Erythroblast (primary cell): ENCODE measurements at places on chromosomes 7 and 10.
A peak's percentile ranks its signal among the peaks of the same experiment; 100 is the strongest.

- no peak for DNase-seq
Observed at GRCh38 chr10:60384708-60385398, 4.8 kb downstream of the ANK3 start.

GRCh38 chr7:121163699-121164098, 165.1 kb upstream of the WNT16 start:
- no peak for DNase-seq

DNA sequence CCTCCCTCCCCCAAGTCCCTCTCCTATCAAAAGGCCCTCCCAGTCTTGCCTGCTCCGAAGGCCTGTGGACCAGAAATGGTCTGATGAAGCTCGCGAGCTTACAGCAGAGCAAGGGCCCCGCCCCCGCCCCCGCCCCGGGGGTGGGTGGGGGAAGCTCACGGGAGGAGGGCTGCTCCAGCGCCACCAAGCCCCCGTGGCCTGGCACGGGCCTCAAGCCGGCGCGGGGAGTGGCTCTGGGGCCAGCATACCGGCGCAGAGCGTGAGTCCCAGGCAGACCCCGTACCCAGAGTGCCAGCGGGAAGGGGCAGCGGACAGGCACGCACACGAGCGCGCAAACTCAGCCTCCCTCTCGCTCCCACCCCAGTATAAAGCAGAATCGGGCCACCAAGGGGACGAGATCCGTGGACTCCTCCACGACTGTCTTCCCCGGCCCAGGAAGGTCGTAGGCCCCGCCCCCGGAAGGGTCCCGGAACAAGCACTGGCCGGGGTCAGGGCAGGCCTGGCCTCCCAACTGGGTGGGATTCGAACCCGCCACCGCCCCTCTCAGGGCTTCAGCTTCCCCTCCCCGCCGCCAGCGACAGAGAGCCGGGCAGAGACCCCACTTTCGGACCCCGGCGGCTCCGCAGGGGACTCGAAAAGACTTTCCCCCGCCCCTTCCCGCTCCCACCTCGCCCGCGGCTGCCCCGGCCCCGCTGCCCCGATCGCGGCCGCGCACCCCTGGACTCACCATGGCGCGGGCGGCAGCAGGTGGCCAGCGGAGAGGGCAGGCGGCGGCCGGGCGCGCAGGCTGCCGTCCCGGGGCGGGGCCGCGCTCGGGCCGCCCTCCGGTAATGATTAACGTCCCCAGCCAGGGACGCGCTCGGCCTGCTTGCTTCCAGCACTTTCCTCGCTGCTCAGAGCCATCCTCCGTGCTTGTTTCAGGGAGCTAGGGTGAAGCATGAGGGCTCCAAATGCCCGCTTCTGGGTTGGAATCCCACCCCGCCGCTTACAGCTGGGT, at the start of gene PCBD1:
Gene PCBD1 (minus strand): TSS at position 762 of the 997 bp plus-strand sequence. CDS start 32 bp downstream, at position 730.
- DNase-seq: peak; percentile 55

- no peak for DNase-seq
Observed at GRCh38 chr7:151320263-151320845, 21.3 kb upstream of the NUB1 start.

GRCh38 chr10:63929831-63930467, 408.7 kb downstream of the REEP3 start:
- DNase-seq: no peak

DNA sequence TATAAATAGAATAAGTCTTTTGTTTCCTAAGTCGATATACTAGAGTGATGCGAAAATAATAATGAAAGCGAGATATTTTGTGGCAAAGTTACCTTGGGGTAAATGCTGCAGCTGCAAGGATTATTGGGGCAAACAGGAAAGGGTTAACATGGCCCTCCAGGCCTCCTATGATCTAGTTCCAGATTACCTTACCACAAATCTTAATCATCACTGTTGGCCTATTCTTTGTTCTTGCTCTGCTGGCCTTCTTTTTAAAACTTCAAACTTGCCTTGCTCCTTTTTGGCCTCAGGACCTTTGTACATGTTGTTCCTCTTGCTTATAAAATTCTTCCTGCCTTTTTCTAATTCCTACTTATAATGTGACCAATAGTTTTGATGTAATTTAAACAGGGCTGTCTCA, 81.5 kb downstream of the SEMA3C start:
- no peak for DNase-seq

DNA sequence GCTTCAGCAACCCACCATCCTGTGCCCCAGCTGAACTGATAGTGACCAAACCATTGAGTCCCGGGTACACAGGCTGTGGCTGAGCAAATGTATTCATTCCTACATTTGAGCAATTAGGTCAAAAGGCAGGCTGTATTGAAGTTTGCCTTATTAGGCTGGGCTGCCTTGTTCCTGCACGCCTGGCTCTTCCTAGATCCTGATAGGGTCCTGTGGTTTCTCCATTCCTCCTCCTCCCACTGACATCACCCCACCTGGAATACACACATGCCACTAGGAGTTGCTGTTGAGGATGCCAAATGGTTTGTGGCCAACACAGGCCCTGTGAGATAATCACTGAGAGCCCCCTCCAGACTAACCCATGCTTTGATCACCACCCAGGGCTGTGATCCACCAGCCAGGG, 66.4 kb upstream of the FGFR2 start:
- no peak for DNase-seq

DNA sequence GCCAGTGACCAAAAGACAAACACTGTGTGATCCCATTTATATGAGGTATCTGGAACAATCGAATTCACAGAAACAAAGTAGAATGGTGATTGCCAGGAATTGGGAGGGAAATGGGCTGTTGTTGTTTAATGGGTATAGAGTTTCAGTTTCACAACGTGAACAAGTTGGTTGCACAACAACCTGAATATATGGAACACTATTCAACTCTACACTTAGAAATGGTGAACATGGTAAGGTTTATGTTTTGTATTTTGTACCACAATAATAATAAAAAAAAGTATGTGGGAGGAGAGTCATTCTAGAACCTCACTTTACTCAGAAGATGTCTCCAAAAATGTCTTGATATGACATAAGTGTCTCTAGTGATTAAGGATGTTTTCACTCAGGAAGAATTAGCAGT, 85.2 kb upstream of the SGCE start:
- DNase-seq: no peak

DNA sequence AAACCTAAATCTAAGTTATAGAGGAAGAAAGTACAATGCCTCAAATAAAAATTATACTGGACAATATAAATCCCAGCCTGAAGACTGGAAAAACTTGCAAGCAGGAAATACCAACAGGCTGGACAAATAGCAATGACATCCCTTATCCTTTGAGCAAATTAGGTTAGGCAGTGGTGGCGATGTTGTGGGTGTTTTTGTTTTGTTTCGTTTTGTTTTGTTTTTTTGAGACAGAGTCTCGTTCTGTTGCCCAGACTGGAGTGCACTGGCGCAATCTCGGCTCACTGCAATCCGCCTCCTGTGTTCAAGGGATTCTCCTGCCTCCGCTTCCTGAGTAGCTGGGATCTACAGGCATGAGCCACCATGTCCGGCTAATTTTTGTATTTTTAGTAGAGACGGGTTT, 57.3 kb upstream of the TES start:
- no peak for DNase-seq

DNA sequence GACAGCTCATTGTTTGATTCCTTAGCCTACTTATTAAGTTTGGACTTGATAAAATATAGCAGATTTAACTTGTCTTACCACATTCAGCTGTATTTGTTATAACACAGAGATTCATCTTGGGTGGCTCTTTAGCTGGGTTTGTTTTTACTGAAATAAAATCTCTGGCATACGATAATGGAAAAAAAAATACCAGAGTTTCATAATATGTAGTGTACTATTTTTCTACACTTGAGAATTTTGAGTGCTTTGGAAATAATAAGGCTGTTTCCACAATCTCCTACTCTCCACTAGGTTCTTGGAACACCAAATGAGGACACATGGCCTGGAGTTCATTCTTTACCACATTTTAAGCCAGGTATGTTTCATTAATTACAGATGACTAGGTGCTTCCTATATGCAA, 218.6 kb upstream of the FZD1 start:
- DNase-seq: no peak

DNA sequence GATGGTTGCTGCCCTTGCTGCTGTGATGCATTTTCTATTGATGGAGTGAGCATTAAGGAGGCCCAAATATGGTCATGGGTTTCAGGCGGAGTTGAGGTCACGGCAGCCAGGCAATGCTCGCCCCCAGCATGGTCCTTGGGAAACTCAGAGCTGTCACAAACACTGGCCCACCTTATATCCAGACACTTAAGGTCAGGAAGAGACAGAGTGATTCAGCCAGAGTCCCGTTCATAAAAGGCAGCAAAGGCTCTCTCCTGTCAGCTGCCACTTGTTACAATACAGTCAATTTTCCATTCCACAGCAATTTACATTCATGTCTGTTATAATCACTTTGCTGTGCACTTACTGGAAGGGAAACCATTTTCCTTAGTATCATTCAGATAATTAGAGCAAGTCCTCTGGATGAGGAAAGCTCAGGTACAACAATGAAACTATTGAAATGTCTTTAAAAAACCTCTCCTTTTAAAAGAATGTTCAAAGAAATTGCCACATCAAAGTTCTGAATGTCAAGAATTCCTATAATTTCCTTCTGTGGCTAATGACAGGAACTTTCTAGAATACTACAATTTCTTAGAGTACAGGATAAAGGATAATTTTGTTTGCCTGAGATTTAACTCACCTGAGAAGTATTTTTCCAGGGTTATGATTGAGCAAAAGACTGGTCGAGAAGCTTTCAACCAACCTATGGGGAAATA, 14.8 kb upstream of the ANKRD1 start:
- DNase-seq: no peak

DNA sequence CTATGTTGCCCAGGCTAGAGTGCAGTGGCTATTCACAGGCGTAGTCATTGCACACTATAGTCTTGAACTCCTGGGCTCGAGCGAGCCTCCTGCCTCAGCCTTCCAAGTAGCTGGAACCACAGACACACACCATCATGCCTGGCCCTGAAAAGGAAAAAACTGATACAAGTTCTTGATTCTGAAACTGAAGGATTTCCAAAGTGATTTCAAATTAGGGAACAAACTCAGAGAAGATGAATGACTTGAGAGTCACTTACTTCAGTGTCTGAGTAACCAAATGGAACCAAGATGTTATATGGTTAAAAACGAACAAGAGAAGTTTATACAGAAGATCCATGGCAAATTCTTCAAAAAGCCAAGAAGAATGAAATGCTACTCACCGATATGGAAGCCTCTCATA, 14.4 kb downstream of the CWF19L1 start:
- DNase-seq: no peak

DNA sequence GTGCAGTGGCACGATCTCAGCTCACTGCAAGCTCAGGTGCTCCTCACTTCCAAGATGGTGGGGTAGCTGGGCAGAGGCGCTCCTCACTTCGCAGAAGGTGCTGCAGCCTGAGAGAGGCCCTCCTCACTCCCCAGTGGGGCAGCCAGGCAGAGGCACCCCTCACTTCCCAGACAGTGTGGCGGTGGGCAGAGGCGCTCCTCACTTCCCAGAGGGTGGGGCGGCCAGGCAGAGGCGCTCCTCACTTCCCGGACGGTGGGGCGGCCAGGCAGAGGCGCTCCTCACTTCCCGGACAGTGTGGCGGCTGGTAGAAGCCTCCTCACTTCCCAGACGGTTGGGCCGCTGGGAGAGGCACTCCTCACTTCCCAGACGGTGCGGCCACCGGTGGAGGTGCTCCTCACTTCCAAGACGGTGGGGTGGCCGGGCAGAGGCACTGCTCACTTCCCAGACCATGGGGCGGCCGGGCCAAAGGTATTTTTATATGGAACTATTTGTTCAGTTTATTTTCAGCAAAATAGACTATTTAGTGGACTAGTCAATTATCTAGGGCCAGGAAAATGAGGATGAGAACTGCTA, 57.7 kb upstream of the PPP1R9A start:
- no peak for DNase-seq

DNA sequence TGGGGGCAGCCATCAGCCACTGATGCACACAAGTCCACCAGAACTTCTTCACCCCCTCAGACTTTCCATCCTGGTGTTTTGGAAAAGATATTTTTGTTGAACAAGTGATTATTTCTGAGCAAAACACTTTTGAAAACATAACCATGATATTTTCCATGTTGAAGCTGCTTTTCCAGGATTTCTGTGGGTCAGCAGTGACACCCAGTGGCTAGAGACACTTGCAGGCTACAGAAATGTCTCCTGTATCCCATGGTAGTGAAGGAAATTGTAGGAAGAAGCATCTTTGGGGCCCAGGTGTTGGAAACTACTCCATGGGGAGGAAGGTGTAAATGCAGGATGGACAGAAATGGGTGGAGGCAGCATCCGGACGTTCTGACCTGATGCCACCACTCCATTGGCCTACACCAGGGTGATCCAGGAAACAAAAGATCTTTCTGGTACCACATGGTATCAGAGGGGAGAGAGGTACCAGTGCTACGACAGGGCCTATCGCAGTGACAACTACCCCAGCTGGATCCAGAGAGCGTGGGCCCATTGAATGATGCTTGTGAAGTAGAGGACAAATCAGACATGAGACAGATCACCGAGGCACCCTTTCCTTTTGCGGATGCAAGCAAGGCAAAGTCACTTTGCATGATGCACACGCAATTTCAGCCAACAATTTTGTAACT, 111.7 kb upstream of the COBL start:
- DNase-seq: peak; percentile 14

GRCh38 chr7:128105228-128106022, 74.2 kb upstream of the LRRC4 start:
- DNase-seq: no peak

DNA sequence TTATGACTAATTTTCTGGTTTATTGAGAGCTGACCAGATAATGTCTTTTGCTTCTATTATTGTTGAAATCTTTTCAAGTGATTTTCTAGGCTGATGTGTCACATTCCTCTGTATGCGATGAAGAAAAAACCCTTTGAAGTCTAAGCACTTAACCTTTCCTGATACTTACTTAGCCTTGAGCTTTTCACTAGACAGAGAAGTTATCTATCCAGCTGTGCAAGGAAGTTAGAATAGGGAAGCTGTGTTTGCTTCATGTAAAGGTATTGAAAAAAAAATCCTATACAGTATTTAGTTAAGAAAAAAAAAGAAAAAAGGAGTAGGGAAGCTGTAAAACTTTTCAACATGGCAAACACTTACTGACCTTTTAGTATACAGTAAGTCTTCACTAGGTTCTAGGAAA, 117.6 kb upstream of the DNAJB12 start:
- no peak for DNase-seq

DNA sequence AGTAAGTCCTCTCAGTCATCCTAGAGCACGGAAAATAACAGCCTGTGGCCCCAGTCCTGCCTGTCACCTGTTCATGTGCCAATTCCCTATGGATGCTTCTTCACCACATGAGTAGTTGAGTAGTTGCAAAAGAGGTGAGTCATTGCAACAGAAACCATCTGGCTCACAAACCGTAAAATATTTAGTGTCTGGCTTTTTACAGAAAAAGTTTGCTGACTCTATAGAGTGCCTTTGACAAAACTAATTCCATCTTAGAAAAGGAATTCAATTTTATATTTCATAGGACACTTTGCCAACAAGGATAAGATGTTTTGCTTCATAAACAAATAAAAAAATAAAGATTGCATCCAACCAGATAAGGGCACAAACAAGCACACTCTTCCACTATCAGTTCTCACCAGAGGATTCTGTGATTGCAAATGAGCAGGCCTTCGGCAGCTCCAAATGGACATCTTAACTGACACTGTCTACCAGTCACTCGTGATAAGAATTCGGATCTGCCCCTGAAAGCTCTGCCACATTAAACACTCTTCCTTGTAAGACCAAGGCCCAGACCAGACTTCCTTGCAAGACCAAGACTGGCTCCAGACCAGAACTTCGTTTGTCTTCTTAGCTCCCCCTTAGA, 242.7 kb upstream of the SEMA3C start:
- peak; percentile 83 for DNase-seq

GRCh38 chr7:79078273-79078672, 375.2 kb downstream of the MAGI2 start:
- no peak for DNase-seq

GRCh38 chr7:110914263-110914662, 176.7 kb upstream of the LRRN3 start:
- DNase-seq: no peak
